Fibroblast of mammary gland (primary cell): ENCODE measurements at places on chromosomes 5 and 9.
A peak's percentile ranks its signal among the peaks of the same experiment; 100 is the strongest.

GRCh38 chr9:96382839-96383164 is 709 bp downstream of the SLC35D2 start:
- no peak for DNase-seq

DNA sequence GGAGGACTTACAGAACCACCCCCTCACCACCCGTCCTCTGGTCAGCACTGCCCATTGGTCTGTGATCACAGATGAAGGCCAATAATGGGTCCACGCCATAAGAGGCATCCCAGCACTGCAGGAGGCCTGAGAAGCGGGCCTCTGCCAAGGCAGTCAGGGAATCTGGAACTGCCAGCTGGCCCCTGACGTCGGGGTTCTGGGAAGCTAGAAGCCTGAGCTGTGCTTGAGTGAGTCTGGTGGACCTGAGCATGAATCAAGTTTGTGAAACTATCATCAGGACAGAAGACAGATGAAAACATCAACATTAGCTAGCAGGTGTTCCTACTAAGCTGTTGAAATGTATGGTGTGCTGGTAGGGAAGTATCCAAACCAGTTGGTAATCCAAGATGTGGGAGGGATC is 7.8 kb downstream of the ANGPTL2 start:
- no peak for DNase-seq

DNA sequence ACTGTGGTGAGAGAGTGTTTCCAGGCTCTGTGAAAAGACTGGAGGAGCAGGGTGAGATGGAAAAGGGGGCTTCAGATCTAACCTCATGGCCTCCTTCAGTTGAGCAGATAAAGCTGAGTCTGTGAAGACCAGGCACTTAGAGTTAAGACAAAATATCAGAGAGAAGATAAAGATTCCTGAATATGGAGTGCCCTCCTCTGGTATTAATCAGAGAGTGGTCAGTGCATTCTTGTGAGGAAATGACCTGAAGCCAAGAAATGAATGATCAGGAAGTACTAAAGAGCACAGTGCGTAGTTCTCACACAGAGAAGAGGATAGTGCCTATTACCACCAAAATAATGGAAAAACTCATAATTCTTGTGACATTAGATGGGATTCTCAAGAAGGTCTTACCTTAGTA is 1417.0 kb upstream of the ACO1 start:
- DNase-seq, result no peak

- DNase-seq, result peak; percentile 61
Measured at GRCh38 chr5:147223948-147224791, 10.7 kb upstream of the STK32A start.

GRCh38 chr9:16057541-16057940 is 504.7 kb downstream of the CCDC171 start:
- no peak for DNase-seq

DNA sequence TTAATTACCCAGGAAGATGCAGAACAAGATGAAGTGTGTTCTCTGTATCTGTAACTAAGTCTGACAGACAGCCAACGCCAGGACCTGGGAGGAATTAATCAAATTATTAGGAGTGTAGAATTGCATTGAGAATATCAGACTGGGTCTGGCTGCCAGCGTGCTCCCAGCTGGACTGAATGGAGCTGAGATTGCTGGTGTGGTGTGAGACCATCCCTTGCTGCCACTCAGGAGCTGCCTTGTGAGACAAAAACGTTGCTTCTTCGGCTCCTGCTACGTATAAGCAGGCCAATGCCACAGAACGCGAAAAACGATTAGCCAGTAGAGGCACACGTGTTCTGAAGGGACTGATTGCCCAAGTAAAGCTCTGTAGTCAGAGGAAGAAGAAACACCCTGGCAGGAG is 66.8 kb downstream of the AMBP start:
- no peak for DNase-seq

DNA sequence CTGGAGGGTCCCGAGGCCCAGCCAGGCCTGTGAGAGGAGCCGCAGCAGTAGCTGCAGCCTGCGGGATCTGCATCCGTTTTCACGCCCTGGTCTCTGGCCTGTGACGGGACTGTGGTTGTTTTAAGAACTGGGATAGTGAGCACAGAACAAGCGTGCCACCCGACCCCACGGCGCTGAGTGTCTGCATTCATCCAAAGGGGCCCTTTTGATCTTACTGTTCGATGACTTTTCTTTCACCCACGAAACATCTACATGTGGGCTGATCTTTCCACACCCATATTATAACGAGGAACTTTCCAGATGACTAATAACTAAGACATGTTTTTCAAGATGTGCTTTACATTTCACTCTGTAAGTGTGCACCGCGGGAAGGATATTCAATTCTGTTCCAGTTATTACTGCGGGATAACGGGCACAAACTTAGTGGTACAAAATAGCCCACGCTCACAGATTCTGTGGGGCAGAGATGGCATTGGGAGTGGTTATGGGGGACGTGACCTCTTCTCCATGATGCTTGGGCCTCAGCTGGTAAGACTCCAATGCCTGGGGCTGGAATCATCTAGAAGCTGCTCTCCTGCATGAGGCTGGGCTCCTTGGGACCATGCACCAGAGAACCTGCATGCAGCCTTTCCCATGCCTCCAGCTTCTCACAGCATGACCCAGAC is 165.0 kb downstream of the SYK start:
- peak; percentile 44 for DNase-seq

DNA sequence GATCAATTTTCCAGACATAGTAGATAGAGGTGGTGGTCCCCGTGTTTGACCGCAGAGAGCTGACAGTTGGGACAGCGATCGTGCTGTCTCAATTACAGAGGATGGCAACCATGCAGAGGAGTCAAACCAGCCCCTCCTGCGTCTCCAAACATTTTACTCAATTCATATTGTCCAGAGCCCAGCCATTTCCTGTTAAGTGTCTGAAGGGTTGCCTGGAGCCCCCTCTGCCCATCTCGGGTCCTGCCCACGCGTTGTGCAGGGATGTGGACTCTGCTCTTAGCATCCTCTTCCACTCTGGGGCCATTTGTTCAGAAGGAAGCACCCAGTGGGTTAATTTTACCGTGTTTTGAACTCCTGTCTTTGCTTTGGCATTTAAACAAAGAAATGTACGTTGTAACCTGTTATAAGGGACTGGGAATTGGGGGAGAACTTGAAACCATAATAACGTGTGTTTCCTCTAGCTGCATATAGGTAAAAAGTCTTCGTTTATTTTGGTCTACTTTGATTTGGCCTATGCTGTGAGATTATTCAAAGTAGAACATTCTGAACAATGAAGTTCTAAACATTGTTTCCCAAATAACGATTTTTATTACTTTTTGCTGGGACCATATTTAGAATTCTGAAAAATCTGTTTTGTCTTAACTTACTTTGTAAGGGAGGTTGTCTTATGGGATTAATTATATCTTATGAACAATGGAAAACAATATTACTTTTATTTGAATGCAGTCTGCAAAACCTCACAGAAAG is 876 bp downstream of the EGFLAM start:
- DNase-seq, result no peak

DNA sequence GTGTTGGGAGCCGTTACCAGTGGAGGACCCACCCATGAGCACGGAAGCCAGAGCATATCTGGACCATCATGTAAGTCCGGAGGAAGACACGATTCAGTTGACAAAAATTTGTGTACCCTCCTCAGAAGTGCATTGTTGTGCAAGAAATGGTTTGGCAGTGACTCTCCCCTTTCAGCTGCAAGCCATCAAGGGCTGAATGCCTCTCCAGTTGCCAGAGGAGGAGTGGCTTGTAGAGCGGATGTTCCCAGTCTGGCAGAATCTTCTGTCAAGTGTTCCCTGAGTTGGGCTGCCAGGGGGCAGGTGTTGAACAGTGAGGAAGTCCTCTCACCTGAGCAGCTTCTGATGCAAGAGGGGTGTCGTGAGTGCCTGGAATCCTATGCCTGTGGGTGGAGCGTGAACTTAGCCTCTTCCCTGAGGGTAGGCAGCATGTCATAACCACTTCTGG is 27.6 kb upstream of the CDKN2AIPNL start:
- peak; percentile 98 for DNase-seq

- DNase-seq, result no peak
Measured at GRCh38 chr5:152689250-152689711, 284.2 kb upstream of the NMUR2 start.

- no peak for DNase-seq
Measured at GRCh38 chr9:130433168-130433946, 11.4 kb upstream of the ASS1 start.

- peak; percentile 39 for DNase-seq
Measured at GRCh38 chr5:80711938-80712337, 57.2 kb upstream of the DHFR start.

DNA sequence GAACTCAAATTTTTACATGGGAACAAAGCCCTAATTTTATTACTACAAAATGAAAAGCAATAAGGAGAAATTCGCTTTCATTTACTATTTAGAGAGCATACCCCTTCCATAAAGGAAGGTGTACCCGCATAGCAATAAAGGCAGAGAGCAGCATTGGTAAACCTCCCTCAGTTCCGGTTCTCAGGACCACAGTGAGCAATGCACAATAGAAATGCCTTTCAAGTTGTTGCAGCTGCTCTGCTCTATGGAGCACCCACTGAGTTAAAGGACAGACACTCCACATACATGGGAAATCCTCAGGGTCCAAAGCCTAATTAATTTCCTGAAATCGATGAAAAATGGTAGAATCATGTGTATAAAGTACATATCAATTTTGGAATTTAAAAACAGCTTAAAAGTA is 89.9 kb upstream of the MPDZ start:
- no peak for DNase-seq

DNA sequence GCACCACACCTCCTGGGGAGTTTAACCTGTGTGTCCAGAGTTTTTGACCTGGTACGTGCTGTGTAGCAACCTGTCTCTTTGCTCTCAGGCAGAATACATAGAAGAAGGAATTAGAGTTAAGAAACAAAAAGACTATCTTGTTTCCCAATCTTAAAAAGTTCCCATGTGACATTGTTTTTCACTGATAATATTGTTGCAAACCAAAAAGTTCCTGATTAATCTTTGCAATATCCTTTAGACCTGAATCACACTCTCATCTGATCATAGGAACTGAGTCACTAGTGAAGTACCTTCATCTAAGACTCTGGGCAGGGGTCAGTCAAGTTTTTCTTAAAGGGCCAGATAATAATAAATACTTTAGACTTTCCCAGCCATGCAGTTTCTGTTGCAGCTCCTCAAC is 35.1 kb downstream of the BASP1 start:
- DNase-seq, result peak; percentile 63

- DNase-seq, result peak; percentile 72
Measured at GRCh38 chr9:101625876-101626275, 31.1 kb upstream of the PPP3R2 start.

DNA sequence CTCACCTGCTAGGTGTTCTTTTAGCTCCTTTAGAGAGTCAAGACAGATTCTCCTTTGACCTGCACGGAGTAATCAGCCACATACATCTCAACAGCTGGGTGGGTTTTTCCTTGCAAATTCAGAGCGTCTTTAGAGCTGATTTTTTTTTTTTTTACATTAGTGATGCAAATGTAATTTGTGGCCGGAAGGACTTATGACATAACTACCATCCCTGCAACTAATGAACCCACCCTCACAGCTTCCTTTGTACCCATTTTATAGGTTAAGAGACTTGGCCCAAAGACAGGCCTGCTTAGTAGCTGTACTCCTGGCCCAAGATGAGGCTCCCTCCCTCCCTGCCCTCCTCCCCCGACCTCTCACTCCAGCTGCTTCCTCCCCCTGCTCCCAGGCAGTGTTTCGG is 69.9 kb upstream of the NIPAL4 start:
- DNase-seq, result no peak

DNA sequence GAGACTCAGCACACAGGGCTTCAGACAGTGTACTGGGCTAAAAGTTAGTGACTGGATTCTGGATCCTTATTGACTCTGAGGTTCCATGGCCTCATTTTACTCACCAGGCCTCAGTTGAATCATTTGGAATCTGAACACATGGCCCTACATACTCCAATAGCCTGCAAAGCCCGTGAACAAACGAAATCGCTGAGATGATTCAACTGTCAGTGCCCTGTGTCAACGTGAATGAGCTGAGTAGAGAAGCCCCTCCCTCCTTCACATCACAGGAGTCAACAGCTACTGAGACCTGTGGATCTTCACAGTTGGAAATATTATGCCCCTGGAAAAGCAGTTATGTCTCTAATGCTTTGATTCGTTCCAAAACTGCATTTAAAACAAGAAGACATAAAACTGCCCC is 429.3 kb downstream of the GADD45G start:
- DNase-seq, result no peak

DNA sequence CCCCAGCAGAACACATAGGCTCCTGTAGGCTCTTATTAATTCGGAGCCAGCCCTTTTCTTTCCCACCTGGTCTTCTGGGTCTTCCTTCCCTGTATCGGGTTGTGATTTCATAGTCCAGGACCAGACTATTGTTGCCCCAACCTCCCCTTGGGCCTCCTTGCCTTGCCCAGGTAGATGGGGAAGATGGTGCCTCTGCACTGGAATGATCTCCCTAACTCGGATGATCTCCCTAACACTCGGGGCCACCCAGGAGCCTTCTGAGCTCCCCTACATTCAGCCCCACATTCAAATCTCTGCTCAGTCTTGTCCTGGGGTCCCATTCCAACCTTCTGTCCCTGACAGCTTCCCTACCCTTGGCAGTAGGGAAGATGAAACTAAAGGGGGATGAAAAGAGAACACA is 2.7 kb upstream of the IRF1 start:
- no peak for DNase-seq

GRCh38 chr5:89967771-89968444 is 441.6 kb downstream of the CETN3 start:
- DNase-seq, result peak; percentile 76

- no peak for DNase-seq
Measured at GRCh38 chr9:105046907-105047741, 119.2 kb upstream of the ABCA1 start.

DNA sequence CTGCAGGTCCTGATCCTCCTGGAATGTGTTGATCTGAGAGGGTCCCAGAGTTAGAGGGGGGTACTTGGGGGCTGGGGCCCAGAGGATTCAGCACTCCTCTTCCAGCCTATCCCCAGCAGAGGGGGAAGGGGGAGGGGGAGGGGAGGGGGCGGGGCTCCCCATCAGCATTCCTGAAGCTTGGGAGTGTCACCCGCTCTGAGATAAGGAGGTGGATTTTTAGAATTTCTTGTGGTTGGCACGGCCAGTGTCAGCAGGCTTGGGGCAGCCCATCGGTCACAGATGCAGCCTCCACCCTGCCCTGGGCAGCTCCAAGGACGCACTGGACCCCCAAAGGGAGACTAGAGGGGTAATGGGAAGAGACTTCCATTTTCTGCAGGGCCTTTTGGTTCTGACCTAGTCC is 5.3 kb downstream of the FGF18 start:
- DNase-seq, result no peak

DNA sequence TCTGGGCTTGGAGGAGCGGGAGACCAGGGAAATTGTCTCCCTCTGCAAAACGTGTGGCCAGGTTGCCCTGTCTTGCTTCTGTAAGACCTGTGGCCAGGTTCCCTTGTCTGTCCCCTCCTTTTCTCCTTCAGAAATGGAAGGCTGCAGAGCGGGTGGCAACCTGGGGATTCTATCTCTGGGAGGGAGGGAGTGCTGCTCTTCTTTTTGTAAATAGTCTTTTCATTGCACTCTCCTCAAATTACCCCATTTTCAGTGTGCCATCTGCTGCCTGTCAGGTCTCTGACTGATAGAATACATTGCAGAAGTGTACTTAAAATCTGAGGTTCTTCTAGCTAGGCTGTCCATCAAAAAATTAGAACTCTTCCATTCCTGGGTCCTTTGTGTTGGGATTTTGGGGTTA is 126.0 kb downstream of the GABRB2 start:
- DNase-seq, result no peak

GRCh38 chr5:65102371-65102975 is 333.7 kb downstream of the CWC27 start:
- DNase-seq, result peak; percentile 20
